ENCODE measurements at places on chromosomes 2 and 18.

DNA sequence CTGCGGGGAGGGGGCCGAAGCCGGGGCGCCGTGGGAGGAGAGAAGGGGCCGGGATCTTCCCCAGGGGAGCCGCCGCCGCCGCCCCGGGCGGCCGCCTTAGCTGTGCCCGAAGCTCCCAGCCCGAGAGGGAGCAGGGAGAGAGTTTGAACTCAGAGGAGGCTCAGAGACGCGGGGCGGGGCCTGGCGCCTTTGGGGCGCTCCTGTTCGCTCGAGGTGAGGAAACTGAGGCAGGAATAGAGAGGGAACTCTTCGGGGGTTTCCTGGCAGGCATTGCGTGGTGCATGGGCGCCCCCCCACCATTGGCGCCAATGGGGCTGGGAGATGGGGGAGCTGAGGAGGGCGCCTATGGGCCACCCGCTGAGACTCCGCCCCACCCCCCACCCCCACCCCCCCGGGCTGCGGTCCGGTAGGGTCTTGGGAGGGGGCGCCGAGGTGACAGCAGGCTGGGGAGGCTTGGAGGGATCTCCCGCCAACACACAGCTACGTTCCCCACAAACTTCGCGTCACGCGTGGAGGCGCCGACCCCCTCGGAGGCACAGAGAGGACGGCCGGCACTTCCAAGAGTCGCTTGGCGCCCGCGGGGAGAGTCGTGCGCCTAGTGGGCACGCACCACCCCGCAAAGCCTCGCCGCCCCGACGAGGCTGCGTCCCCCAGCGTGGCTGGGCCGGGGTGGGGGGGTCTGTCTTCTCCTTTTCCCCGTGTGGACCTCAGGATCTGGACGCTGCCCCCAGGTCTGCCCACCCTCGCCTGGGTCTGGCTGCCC, 680 bp downstream of the CTDSP1 start:
- peak; percentile 48 for DNase-seq

DNA sequence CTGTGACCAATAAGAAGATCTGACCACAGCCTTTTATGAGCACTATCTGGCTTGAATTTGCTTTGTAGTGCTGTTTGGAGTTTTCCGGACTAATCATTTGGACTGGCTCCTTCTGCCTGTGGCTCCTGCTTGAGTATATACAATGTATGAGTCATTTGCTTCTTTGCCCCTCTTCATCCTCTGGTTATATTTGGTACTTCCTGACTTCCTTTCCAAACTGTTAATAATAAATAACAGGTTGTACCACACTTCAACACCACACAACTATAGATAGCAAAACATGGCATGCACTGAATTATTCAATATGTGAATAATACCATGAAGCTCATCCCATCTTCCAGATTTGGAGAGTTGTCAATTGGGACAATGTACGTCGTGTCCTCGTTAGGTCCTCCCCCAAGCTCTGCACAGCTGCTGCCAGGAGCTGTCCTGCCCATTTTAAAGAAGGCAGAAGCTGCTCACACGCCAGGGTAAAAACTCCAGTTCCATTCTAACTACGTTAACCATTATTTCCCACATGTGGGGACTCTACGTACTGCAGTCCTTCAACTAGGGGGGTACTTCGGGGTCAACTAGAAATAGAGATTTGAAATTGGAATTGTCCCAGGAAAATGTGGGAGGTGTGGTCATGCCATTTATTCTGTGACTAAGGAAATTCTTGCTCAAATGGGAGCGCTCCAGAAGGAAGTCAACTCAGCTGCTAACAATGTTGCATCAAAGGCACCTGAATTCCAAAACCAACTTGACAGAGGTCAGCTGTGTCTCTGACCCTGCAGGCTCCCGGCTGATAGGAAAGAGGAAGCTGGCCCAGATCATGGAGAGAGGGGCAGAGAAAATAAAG, 38.1 kb downstream of the ST8SIA5 start:
- DNase-seq = no peak

DNA sequence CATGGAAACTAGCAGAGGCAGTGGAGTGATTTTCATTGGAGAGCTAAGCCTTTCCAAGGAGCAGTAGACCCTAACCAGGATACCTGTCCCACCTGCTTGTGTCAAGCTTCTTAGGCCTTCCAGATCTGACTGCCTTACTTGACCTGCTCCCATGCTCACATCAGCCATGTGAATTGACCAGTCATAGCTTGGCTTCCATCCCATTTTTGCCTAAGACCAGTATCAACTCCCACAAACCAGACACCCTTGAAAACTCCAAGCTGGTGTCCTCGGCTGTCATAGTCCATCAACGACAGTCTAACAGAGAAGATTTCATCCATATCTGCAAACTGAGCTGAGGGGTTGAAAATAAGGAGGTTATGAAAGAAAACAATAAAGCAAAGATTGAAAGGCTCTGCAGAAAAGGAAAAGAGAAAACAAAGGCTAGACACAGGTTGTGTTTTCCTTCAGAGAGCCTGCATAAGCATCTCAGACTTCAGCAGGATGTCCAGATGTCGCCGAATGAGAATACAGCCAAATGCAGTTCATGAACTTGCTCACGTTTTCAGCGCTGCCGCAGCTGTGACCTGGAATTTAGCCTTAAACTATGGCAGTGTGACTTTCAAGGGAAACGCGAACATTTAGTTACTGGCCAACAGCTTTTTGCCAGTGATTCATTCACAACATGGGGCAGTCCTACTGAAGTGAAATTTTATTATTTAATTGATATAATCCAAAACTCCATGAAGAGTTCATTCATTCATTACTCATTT, 868.1 kb upstream of the ID2 start:
- no peak for DNase-seq

GRCh38 chr2:134515137-134515536, 203.7 kb downstream of the TMEM163 start:
- DNase-seq = no peak

DNA sequence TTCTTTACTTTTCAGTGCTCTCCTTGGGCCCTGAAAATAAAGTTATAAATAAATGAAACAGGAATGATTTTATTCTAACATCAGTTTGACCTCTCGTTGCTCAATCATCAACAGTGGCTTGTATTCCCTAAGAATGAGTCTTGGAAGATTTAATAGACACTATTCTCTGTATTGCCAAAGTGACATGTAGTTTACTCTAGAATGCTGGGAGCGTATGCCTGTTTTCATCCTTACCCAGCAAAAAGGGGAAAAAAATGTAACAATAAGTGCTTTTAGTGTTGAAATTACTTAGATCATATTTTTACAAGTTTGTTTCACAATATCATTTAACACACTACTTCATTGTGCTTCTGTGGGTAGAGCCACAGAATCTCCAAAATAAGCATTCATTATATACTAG, 240.6 kb upstream of the CWC22 start:
- DNase-seq = no peak

DNA sequence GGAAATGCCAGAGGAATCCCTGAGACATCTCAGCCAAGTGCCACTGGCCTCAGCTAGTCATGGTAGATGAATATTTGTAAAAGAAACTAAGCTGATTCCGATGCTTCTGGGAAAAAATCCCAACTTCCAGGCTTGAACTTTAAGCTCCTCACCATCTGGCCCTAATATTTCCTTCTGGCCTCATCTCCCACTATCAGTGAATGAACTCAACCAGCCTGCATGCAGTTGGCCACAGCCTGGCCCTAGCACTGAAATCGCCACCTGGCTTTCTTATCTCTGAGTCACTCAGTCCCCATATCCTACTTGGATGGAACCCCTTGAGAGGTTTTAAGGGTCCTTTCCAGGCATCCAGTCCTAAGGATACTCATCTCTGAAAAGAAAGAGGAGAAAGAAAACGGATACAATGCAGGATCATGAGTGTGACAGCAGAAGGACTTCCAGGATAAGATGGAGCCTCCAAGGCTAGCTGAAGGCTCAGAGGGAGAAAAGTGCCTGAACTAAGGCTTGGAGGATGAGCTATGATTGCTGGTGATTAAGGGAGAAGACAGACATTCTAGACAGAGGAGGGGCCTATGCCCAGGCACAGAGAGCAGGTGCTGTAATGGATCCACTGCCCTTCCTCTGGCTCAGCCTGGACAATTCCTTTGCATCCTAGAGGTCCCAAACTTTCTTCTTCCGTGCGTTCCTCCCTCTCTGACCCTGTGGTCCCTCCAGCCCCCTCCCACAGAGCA, 141.5 kb upstream of the MYCN start:
- DNase-seq = no peak

DNA sequence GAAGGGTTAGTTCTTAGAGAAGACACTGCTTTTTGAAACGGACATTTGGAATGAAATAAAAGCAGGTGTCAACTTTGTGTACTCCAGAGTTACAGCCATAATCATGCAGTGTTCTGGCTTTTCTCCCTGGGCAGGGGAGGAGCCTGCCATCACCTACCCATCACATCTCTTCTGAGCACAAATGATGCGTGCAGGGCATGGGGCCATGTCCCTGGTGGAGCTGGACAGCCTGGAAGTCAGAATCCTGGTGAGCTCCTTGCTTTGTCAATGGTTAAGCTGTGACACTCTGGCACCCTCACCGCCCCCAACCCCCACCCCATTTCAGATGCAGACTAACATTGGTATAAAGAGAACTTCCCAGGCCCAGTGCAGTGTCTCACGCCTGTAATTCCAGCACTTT, 53.1 kb downstream of the PDCL3 start:
- no peak for DNase-seq

GRCh38 chr2:46329803-46330775, 32.9 kb downstream of the EPAS1 start:
- no peak for DNase-seq

DNA sequence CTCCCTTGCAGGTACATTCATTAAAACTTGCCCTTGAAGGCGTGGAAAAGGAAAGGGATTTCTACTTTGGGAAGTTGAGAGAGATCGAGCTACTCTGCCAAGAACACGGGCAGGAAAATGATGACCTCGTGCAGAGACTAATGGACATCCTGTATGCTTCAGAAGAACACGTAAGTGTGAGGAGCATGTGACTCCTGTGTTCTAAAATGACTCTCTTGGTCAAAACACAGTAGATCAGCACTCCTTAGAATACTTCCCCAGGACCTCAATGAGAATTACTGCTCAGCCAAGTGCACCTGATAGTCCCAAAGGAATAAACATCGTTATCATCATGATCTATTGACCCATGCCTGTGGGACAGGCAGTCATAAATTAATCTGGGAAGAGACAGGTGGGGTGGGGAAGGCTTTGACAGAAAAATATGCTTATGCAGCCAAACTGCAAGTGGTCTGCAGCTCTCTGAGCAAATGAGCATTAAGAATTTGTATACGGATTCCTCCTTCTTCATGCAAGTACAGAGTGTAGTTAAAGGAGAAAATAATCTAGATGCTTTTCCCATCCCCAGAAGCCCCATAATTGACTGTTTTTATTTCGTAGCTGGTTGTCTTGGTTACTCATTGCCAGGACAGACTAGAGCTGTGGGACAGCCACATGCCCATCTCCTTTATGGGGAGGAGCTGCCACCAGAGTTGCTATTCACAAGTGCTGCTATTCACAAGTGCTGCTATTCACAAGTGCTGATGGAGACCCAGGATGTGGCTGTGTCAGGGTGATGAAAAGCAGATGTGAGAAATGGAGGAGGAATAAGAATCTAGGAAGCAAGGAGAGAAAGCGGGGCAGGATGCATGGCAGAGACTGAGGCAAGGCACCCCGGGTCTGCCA, 91.0 kb downstream of the MAPRE2 start:
- DNase-seq = no peak

GRCh38 chr2:200308546-200309295, 2.2 kb downstream of the SPATS2L start:
- no peak for DNase-seq

DNA sequence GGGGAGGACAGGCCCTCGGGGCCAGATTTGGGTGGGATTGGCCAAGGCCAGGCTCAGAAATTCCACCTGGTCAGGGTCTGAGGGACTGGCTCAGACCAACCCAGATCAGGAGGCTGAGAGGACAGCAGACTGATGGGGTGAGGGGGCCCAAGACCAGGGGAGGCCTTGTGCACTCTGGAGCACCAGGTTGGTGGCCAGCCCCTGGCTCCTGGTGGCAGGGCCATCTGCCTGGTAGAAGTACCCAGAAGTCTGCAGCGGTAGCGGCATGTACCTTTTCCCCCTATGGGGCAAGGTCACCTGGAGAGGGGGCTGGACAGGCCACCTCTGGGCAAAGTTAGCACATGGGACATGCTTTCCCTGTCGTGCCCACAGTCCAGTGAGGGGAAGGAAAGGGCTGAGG, 21.2 kb upstream of the ODC1 start:
- DNase-seq = no peak

DNA sequence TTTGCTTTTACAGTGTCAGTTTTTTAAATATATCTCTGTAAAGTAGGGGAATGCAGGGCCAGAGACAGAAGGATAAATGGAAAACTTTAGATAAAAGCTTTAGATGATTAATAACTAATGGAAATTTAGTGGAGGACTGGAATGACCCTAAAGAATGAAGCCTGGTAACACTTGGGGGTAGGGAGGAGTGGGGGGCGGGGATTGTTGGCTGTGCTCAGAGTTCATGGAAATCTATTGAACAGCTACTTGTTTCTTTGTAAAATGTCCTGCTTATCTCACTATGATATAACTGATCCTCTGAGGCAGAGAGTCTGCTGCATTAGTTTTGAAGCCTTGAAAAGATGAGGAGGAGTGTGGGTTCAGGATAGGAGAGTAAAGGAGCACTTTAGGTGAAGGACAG, 90.5 kb downstream of the TMEM185B start:
- no peak for DNase-seq

GRCh38 chr2:47041891-47042684, 113.0 kb downstream of the STPG4 start:
- DNase-seq = no peak

DNA sequence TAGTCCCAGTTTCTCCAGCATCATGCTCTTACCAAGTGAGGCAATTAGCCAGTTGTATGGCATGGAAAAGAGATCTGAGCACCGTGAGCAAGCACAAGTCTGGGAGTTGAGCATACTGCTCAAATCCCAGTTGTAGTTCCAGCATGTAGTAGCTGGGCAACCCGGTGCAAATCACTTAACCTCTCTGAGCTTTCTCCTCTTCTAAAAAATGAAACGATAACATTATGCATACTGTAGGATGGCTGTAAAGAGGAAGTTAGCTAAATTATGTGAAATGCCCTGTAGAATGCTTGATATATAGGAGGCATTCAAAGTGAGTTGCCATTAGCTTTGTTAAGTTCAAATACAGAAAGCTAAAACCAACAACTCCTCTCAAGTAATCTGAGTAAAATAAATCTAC, 164.0 kb upstream of the ZEB2 start:
- no peak for DNase-seq

DNA sequence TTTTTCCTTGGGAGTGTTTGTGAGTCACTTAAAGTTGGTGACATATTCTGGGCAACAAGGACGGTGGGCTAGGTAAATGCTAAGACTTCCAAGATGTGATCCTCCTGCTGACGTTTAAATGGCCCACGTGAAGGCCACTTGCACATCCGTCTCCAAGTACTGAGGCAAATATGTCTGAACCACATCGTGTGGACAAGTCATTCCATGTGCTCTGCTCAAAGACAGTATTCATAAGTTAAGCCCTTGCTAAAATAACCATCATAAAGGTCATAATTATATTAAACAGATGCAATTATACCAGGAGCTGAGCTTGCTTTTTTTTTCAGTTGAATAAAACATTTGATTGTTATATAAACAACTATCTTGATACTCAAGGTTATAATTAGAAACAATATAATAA, 44.8 kb downstream of the SPP2 start:
- DNase-seq = no peak

All from CD4-positive, alpha-beta T cell treated with Interleukin-15 for 1 hour (primary cell).